ENCODE measurements at places on chromosomes 1 and 21. TPM values are rescaled to one million over a fixed set of nuclear protein-coding genes. Genes with fewer than 3 reads are reported as not detected.

Gene TMEM200B
- 22.5 TPM for total RNA-seq

Gene KIAA1614
- 8.4 TPM for total RNA-seq

Gene LDLRAD1
- total RNA-seq: not detected

Gene HPCA
- not detected for total RNA-seq

Gene NBPF6
- not detected for total RNA-seq

Gene BECN2
- not detected for total RNA-seq

Gene MORC3
- total RNA-seq: 27.8 TPM

Gene CFAP57
- total RNA-seq: 0.24 TPM

Gene OR2AK2
- total RNA-seq: not detected

Gene ABL2
- 36.3 TPM for total RNA-seq

Gene LIN28A
- not detected for total RNA-seq

Gene CD48
- total RNA-seq: not detected

Gene ERO1B
- total RNA-seq: 4.9 TPM

Gene GLIS1
- 38.0 TPM for total RNA-seq

Gene OPRD1
- 0.27 TPM for total RNA-seq

Gene TMEM82
- not detected for total RNA-seq

Gene CDCP2
- not detected for total RNA-seq

Gene TNFRSF14
- total RNA-seq: 6.5 TPM

Gene CNIH4
- total RNA-seq: 53.6 TPM

Gene GRIK1
- not detected for total RNA-seq

Gene TSPAN1
- 0.68 TPM for total RNA-seq

Gene KRTAP12-4
- not detected for total RNA-seq

Gene LAPTM5
- not detected for total RNA-seq

Gene NUP210L
- total RNA-seq: not detected

Gene GPR37L1
- total RNA-seq: not detected

Gene RHBDL2
- not detected for total RNA-seq

Gene PTPN22
- total RNA-seq: not detected

Gene UTS2
- not detected for total RNA-seq

Gene TMEM51
- 0.81 TPM for total RNA-seq

Gene GJB5
- not detected for total RNA-seq

Gene CD1E
- total RNA-seq: not detected

All from osteocyte (in vitro differentiated cells).